Iris pigment epithelial cell (primary cell): ENCODE measurements at places on chromosomes 5 and 9.

GRCh38 chr5:55173687-55174230, 782 bp upstream of the CDC20B start:
- no peak for DNase-seq

- DNase-seq, result no peak
Measured at GRCh38 chr5:59569608-59570334, 323.8 kb downstream of the PDE4D start.

- DNase-seq, result peak; percentile 70
Measured at GRCh38 chr5:178674334-178674733, 47.5 kb upstream of the CLK4 start.

DNA sequence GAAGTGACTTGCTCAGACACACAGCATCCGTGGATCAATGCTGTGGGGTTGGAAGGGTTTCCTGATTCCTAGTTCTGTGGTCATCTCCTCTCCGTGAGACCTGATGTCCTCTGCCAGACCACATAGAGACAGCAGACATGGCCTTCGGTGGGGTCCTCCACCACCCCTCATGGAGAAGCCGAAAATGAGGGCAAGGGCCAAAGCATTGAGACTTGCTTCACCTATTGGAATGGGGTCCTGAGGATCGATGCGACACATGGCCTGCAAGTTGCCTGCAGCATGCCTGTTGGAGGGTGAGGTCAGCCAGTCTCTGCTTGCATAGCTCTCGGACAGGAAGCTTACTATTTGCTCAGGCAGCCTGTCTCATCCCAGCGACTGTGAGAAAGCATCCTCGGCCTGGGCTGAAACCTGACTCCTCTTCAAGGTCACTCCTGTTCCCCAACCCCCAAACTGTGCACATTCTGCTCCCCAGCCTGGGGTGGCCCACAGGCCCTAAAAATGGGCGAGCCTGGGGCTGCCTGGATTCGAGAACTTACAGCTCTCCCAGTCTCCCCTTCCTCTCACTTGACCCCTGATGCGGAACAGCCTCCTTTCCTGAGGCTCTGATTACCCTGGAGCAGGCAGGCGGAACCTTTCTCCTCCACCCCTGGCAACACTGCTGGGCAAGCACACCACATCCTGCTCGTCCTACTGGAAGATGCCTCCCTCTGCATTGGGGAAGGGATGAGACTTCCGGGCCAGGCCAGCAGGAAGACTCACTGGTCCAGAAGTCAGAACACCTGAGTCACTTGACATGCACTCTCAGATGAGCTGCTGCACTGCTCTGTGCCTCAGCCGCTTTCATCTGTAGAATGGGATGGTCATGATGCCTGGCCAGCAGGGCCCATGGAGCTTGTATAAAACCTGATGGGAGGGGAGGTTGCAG, 186.9 kb downstream of the RGS3 start:
- peak; percentile 92 for DNase-seq

DNA sequence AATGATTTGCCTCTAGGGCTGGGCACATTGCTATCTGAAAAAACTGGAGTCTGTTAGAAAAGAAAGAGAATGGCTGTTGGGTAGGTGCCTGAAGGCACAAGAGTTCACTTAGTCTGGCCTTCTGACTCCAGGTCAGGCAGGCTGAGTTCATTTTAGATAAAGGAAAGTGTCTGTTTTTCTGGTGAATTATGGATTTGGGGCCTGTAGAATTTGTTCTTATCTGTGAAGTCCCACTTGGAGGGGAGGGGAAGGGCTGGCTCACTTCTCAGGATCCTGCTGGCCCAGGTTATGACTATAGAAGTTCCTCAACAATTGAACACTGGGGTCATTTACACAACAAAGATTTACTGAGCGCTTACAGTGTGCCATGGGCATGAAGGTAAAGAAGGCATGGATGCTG, 11.5 kb upstream of the SEPTIN8 start:
- DNase-seq, result no peak

GRCh38 chr5:87282269-87282668, 14.6 kb downstream of the RASA1 start:
- DNase-seq, result no peak

DNA sequence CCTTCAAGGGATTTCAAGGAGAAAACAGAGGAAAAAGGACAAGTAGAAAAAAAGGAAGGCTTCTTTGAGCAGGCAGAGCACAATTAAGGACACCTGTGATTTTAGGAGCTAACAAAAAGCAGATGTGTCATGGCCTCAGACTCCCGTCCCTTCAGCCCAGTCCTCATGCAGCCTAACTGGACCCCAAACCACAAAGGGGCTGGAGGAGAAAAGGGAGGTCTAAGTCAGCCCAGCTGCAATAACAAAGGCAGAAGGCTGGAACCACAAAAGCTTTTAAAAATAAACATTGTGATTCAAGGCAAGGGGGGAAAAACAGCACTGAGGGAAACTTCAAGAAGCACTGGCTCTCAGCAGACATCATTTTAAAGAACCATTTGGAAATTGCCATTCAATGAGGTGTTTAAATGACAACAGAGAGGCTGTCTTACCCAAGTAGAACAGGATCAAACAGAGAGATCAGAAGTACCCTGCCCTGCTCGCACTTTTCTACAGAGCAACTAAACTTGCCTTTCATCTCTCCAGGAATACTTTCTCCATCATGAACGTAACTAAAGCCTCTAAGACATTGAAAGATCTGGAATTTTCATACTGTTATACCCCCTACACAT, 89.3 kb downstream of the SEMA5A start:
- DNase-seq, result peak; percentile 82

DNA sequence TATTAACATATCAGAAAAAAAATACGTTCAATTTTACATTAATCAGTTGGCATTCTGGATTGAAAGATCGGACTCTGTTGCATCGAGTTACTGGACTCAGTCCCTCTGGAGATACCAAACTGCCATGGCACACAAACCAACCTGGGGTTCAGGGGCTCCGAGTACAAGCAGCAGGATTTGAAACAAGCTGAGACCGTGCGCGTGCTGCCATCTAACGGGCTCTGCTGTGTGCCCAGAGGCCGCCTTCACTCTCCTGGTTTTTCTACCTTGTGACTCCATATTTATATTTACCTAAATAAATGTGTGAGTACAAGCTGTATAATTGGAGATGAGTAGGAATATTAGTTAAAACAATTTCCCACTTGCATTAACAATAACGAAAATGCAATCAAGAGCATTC, 48.2 kb downstream of the ANXA1 start:
- no peak for DNase-seq
